ENCODE measurements at places on chromosomes 3 and 15.

GRCh38 chr3:85589145-85589544 lies 630.4 kb downstream of the CADM2 start:
- DNase-seq, result no peak

- DNase-seq, result no peak
These were observed 14.6 kb upstream of the SEC62 start for GRCh38 chr3:169952045-169952444.

- DNase-seq, result no peak
These were observed 272.2 kb upstream of the CFAP20DC start for GRCh38 chr3:59321881-59322540.

GRCh38 chr3:45064512-45065372 lies 38.6 kb downstream of the CLEC3B start:
- DNase-seq, result no peak

- no peak for DNase-seq
These were observed 159.9 kb downstream of the OCA2 start for GRCh38 chr15:27939246-27939645.

- DNase-seq, result no peak
These were observed 3.0 kb upstream of the BUB1B start for GRCh38 chr15:40157778-40158447.

DNA sequence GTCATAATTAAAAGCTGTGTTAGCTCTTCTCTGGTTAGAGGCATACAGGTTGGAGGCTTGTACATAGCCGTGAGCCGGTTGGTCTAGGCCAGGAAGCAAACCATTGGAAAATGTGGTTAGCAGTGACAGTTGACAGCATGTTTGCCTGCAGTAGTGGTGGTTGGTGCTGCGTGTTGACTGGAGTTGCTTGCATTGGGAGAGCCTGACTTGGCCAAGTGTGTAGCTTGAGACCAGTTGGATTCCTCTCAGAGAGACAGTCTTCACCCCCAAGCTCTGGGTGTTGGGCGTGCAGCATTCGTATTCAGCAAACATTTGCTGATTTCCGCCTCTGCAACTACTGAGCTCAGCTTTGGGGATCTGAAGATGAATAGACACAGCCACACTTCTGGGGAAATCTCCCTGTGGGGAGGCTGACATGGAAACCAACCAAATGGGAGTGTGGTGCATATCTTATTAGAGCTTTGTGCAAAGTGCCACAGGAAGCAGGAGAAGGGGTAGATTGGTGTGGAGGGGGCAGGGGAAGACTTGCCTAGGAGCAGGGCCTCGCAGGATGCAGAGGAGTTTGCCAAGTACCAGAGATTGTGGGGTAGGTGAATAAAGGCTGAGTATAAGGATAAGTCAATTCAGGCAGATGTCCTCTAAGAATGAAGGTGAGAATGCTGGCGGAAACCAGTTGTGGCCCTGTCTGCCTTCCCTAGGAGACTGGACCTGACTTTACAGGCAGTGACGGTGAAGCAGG lies 83.5 kb downstream of the IGF1R start:
- no peak for DNase-seq

GRCh38 chr3:13176445-13176844 lies 103.2 kb upstream of the IQSEC1 start:
- no peak for DNase-seq

GRCh38 chr3:90180096-90180495 lies 1072.7 kb downstream of the EPHA3 start:
- no peak for DNase-seq

- no peak for DNase-seq
These were observed 12.4 kb downstream of the ACTC1 start for GRCh38 chr15:34782901-34783300.

- no peak for DNase-seq
These were observed 80.8 kb upstream of the DPH6 start for GRCh38 chr15:35626571-35627318.

- DNase-seq, result no peak
These were observed 1.3 kb downstream of the ALPK3 start for GRCh38 chr15:84818261-84819131.

- DNase-seq, result no peak
These were observed 170.5 kb upstream of the POU1F1 start for GRCh38 chr3:87446849-87447387.

- no peak for DNase-seq
These were observed 111.6 kb downstream of the RAB11A start for GRCh38 chr15:65980824-65981456.

DNA sequence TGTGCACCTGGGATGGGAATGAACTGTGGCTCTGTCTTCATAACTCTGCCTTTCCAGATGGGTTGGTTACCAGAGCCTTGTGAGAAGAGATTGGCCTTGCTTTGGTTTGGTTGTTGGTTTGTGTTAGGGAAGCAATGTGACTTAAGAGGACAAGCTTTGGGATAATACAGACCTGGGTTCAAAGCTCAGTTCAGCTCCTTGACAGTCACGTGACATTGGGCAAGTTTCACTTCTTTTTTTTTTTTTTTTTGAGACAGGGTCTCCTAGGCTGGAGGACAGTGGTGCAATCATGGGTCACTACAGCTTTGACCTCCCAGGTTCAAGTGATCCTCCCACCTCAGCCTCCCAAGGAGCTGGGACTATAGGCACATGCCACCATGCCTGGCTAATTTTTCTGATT lies 42.7 kb downstream of the CORO2B start:
- DNase-seq, result no peak

- no peak for DNase-seq
These were observed 15.0 kb upstream of the PSMD6 start for GRCh38 chr3:64038253-64038767.

GRCh38 chr3:179113903-179114302 lies 34.3 kb upstream of the PIK3CA start:
- DNase-seq, result no peak

DNA sequence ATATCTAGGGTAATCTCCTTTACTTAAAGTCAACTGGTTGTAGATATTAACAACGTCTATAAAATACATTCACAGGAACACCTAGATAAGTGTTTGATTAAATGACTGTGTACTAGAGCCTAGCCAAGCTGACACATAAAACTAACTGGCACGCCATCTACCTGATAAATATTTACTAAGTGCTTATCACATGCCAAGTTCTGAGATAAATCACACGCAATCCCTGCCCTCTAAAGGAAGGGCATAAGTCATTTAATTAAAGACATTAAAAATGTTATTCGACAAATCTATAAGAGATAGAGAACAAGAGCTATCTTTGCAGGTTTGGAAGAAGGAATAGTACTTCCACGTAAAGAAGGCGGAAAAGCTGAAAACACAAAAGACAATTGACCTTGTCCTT lies 11.1 kb upstream of the MB21D2 start:
- DNase-seq, result no peak

DNA sequence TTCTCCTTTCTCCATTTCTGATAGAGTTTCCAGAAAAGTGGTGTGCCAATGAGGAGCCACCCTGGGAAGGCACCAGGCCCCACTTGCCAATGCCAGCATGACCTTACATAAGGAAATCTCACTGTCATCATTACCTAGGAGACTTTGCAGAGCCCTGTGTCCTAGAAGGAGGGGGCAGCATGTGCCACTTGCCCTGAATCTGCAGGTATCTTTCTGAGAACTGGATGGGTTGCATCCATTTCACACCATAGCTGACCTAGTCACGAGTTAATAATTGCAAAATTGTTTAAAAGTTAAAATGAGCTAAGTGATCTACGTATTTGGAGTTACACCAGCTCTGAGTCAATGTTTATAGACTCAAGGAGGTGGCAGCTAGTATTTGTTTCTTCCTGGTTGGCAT lies 14.3 kb downstream of the CA12 start:
- no peak for DNase-seq

DNA sequence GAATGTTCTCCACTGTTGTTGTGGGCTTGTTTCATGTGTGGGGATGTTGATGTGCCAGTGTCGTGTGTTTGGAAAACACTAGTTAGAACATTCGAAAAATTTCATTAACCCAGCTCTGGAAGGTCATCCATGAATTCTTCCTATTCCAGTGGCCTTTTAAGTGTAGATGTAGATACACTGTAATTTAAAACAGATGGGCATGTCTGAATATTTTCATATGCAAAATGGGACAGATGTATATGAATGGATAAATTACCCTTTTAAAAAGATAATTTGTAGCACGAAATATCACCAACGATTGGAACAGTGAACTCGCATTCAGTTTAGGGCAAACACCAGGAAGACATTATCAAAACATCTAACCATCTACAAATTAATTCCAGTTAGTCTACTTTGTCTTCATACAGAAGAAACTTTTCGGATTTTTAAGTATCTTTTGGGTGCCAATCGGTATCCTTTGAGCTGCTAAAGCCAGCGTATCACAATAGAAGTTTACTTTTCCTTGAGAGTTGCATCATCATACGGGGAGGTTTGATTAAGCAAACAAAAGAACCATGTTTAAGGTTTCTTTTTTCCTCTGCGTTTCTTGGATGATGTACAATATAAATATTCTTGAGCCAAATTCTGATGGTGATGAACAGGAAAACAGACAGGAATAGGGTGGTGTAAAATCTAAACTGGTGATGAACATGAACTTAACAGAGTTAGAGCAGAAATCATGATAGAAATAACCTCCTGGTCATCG lies 528.1 kb downstream of the FOXP1 start:
- no peak for DNase-seq

- DNase-seq, result no peak
These were observed 106.9 kb upstream of the SLCO2A1 start for GRCh38 chr3:134136604-134137003.

GRCh38 chr3:191873736-191874135 lies 412.8 kb downstream of the PYDC2 start:
- DNase-seq, result no peak

GRCh38 chr15:44595656-44596510 lies 58.9 kb downstream of the EIF3J start:
- no peak for DNase-seq

DNA sequence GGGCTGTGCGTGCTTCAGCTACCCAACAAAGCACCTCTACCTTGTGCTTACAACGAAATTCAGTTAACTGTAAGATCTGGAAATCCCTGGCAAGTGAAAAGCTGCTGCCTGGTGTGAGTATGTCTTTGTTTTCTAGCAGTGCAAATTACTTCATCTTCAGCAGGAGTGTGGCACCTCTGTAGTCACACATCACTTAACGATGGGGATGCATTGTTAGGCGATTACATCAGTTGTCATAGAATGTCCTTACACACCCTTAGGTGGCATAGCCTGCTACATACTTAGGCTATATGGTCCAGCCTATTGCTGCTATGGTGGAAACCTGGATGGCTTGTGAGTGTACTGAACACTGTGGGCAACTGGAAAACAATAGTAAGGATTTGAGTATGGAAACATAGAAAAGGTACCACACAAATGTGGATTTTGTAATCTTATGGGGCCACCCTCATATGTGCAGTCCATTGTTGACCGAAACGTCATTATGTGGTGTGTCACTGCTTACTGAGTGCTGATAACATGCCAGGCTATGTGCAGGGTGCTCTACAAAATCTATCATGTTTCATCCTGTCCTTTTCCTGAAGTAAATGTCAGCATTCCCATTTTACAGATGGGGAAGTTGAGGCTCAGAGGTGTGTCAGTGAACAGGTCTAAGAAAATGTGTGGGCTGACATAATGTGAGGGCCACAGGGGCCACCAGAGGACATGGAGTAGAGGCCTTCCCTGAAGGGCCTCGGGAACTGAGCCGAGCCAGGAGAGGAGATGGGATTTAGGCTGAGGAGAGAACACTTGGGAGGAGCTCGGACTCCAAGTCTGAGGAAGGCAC lies 173.5 kb downstream of the VGLL4 start:
- DNase-seq, result no peak

- DNase-seq, result no peak
These were observed 22.6 kb upstream of the BDH1 start for GRCh38 chr3:197578376-197578775.

DNA sequence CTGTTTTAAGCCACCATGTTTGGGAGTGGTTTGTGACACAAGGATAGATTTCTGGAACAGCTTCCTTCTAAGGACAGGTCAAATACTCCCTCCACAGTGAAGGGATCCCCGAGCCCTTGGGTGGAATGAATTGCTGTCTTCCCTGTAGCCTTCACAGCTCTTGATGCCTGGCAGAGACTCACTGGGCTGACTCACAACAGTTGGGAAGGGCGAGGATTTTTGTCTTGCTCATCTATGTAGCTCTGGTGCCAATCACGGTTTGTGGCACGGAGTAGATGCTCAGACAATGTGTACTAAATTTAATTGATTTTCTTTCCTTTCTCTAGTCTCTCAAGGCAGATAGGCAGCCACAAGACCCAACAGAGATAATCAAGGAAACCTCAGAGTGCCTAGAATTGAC lies 27.0 kb downstream of the CRYGS start:
- DNase-seq, result no peak

GRCh38 chr3:59430341-59430740 lies 380.5 kb upstream of the CFAP20DC start:
- DNase-seq, result no peak

DNA sequence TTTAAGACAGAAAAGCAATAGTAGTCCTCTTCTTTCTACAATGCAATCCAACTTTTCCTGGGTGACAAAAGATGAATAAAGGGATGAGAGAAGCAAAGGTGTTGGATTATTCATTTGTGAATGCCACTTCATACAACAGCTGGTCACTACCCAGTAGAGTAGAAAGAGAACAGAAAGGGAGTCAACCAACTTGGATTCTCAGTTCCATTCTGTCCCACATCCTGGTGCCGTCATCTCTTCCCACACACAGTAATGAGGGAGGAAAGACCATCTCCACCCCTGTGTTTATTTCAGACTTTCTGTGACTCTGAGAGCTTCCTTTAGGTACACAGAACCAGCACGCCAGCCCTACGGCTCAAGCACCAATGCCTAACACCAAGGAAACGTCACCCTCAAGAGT lies 71.0 kb downstream of the FOXP1 start:
- DNase-seq, result no peak

DNA sequence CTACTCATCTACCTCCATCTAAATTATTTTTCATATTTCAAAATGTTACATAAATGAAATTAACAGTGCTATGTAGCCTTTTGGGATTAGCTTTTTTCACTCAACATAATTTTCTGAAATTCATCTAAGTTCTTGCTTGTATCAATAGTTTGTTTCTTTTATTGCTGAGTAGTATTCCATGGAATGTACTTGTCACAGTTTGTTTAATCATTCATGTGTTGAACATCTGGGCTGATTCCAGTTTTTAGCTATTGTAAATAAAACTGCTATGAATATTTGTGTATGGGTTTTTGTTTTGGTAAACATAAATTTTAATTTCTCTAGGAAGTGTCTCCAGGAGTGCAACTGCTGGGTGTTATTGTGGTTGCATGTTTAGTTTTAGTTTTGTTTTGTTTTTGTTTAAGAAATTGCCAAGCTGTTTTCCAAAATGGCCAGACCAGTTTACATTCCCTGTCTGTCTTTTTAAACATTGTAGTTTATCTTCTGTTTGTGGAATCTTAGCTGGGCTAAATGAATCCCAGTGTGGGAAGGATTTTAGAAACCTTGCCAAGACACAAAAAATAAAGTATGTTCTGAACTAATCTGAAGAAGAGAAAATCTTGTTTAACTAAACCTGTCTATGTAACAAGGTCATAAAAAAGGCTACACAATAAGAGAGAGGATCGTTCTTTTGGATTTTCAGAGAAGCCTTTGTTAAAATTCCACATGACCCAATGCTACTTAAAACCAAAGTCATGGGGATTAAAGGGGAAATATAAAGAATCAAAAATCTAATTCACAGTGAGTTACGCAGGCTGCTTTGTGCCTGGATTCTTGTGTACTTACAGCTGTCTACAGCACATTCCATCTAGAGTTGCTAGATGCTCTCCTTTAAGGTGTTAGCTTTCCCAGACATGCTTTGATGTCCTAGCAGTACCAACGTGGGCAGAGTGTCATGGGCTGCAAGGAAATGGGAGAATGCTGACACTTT lies 129.2 kb upstream of the SUCLG2 start:
- no peak for DNase-seq

Data from immature natural killer cell (primary cell).